ENCODE measurements at places on chromosomes 7 and 10.

DNA sequence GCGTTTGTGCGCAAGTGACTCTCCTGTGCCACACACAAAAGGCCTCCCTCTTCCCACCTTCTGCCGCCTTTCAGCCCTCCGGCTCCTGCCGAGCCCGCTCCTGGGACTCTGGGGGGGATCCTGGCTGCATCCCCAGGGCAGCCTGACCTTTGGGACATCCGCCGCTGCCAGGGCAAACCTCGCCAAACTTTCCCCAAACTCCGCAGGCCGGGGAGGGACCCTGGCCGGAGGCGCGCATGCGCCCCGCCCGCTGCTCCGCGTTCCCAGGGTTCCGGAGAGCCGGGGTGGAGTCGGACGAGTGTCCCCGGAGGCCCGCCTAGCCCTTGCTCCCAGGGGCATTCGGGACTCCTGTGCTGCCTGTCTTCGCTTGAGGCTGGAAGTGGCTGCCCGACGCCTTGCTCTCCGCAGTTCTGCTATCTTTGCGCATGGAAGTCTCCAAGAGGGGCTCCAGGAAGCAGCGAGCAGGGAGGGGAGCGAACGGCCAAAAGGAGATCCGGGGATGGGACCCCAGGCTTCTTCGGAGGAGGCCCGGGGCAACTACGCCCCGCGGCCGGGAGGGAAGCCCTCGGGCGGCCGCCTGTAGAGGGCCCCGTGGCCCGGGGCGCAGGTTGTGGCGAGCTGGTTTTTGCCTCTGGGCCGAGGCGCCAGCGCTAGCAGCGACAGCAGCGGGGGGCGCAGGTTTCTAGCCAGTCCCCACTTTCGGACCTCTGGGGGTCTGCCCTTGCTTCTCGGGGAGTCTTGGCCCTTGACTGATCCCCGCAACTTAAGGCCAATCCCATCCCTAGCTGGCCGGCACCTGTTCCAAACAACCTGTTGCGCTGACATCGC, 7.0 kb downstream of the PTF1A start:
- DNase-seq, result no peak

DNA sequence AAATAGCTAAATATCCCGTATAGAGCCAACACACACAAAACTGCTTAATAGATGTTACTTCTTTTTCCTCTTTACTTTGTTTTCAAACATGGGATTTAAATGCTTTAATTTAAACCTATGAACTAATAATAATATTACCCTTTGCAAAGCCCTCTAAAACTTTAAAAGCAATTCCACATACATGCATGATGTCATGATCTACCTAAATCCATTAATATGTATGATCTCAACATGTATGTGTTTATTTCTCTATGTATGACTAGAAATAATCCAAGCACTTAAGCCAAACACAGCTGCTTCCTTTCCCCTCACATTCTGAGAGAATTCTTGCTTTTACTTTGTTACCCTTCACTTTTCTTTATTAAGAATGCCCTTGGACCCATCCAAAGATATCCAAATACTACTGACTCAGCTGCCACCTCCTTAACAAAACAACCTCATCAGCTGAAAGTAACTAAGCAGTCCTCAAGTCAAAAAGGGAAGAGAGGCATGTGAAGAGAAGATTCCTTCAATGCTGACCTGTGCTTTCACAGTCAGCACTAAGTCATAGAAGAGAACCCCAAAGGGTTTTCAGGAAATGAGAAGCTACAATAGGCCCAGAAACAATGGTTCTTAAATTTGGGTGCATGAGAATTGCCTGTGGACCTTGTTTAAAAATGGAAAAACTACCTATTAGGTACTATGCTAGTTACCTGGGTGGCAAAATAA, 266.4 kb upstream of the LRGUK start:
- no peak for DNase-seq

GRCh38 chr10:117001144-117001543, 3.8 kb downstream of the SHTN1 start:
- no peak for DNase-seq

- DNase-seq, result no peak
Measured at GRCh38 chr10:32328499-32328898, 18.5 kb downstream of the EPC1 start.

DNA sequence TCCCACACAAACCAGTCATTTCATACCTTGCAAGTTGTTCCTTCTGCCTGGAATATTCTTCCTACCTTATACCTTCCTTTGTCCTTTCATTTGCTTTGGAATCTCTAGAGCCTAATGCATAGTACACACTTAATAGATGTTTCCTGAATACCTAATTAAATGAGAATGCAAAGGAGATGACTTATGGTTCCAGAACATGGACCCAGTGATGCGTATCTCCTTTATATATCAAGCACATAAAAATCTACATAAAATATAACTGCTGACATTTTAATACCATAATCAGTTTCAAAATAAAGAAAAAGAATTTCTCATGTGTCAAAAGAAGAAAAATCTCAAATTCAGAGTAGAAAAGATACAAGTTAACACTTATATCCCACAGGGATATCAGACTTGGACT, 110.6 kb upstream of the ASAH2 start:
- no peak for DNase-seq

GRCh38 chr10:99779335-99779734, 3.1 kb upstream of the ABCC2 start:
- no peak for DNase-seq

DNA sequence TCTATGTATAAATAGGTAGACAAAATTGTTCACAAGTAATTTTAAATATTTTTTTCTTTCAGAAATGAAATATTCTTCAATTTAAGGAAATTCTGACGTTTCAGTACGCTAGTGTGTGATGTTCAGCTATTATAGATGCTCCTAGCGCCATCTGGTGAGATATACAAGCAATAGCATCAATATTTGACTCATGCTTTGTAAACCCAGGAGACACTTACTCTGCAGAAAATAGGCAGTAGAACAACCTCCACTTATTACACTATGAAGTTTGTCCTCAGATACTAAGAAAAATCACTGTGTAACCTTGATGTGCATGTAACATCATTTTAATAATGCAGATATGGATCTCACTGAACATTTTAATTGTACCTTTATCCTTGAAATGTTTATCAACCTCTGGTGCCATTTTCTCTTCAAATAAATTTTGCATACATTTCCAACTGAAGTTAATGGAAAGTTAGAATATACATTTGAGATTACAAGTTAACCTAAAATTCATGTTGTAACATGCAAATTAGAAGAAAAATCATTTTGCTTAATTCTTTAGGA, 151.5 kb upstream of the FAM3C start:
- DNase-seq, result no peak

- peak; percentile 78 for DNase-seq
Measured at GRCh38 chr10:124604214-124605000, 139.8 kb downstream of the FAM53B start.

DNA sequence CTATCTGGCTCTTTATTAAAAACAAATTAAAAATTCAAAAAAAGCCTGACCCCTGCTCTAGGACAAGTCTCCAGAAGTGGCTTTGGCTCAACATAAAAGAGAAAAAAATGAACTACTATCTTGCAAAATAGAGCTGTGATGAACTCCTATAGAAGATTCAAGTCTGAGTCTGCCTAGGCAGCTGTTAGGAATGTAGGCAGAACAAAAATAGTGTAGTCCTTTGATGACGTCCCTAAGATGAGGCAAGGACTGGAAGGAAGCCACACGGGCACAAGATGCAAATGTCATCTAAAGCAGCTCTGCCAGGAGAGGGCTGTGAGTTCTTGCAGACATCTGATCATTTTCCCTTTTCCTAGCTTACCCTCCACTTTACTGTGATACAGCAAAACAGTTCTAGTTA, 20.5 kb downstream of the ASNS start:
- no peak for DNase-seq

DNA sequence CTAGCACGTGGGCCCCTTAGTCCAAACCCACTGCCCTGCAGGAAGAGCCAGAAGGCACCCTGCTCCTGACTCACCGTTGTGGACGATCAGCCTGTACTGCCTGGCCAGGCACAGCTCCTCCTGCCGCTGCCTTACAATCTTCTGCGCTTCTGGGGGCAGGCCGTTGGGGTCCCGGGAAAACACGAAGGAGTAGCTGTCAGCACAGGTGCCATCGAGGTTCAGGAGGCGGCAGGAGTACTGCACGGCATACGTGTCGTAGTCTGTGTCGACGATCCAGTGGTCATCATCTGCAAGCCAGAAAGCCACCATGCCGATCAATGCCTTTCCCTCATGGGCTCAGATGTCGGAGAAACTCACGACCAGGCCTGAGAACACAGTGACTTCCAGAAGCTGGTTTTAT, 7.3 kb downstream of the RBP4 start:
- no peak for DNase-seq

DNA sequence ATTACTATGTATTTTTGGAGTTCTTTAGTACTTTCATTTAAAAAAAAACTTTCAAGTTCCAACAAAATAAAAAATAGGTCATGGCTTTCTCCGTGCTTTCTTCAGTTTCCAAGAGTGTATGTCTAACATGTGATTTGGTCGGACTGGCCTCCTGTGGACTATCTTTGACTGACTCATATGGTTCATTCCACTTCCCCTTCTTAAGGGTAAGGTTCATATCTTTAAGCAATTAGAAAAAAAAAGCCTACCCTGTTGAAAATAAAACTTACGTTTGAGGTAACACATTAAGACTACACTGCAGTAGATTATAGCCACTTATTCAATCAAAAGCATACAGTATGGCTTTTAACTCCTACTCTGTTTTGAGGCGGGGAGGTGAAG, 112.8 kb upstream of the AHR start:
- no peak for DNase-seq

GRCh38 chr7:12719981-12720865, 32.8 kb downstream of the ARL4A start:
- DNase-seq, result no peak

DNA sequence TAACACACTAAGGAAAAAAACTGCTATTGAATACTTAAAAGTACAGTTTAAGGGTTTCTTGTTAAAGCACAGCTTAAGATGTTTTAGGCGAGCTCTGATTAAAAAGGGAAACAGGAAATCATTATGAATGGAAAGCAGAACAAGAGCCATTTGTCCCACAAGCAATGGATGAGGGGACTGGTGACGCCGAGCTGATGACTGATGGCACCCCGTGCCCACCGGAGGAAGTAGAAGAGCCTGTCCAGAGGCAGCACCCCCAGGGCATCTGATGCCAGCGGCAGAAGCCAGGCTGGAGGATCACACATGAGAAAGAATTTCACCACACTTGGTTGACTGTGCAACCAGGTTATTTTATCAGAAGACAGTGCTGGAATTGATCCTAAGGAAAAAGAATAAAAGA, 15.0 kb upstream of the INSIG1 start:
- no peak for DNase-seq

GRCh38 chr10:224571-224970, 89.3 kb downstream of the ZMYND11 start:
- no peak for DNase-seq

DNA sequence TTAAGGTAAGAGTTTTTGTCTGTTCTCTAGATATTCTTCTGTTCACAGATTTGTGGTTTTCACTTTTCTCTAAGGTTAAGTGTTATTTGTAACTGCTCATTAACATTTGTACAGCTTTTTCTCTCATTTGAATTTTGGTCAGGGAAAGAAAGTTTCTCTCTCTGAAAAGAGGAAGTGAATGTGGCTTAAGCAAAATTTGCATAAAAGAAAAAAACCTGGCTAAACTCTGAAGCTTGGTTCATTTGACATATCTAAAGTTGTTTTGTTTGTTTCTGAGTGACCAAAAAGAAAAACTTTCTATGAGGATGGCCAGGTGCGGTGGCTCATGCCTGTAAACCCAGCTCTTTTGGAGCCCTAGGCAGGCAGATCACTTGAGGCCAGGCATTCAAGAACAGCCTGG, 22.0 kb upstream of the SLC26A4 start:
- no peak for DNase-seq

- DNase-seq, result no peak
Measured at GRCh38 chr10:6039711-6040110, 22.5 kb downstream of the IL2RA start.

DNA sequence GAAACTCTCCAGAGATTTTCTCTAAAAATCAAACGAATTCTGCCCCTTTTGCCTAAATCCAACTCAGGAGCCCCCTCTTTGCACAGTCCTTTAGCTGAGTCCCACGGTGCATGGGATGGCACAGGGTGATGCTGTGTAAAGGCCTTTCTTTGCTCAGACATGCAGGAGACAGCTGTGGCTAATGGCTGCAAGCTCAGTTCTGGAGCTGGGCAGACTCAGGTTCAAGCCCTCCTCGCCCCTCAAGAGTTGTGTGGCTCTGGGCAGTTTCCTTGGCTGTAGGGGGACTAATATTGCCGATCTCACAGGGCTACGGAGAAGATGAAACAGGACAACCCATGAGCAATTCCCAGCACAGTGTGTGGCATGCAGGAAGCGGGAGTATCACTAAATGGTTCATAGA, 42.6 kb downstream of the CLEC2L start:
- no peak for DNase-seq

- no peak for DNase-seq
Measured at GRCh38 chr7:54360075-54360840, 181.9 kb upstream of the VSTM2A start.

- DNase-seq, result no peak
Measured at GRCh38 chr10:131514454-131514853, 202.9 kb upstream of the TCERG1L start.

- DNase-seq, result no peak
Measured at GRCh38 chr7:44979481-44980392, 922 bp upstream of the MYO1G start.

DNA sequence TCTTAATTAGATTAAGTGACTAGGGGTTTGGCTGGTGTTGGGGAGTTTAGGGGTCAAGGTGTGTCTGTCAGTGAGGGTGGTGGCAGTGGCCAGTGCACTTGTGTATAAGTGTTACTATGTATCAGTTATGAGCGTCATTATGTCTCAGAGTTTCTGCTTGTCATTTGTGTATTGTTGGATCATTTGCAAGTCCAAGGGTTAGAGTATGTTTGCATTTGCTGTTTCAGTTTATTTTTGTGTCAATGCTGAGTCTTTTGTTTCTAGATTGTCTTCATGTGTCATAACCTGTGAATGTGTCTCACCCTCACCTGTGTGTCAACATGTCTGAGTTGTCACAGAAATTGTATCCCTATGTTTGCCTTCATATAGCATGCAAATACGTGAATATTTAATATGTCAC, 97.5 kb upstream of the PAX2 start:
- no peak for DNase-seq

GRCh38 chr7:131629217-131629882, 72.9 kb upstream of the PODXL start:
- DNase-seq, result no peak

GRCh38 chr7:86778271-86778670, 134.6 kb downstream of the GRM3 start:
- no peak for DNase-seq

- DNase-seq, result no peak
Measured at GRCh38 chr7:66239467-66239856, 34.3 kb downstream of the TPST1 start.

GRCh38 chr10:34145715-34146114, 669.4 kb downstream of the PARD3 start:
- no peak for DNase-seq
